Pulmonary artery endothelial cell (primary cell): ENCODE measurements at places on chromosomes 6 and 20. TPM values are rescaled to one million over a fixed set of nuclear protein-coding genes. Genes with fewer than 3 reads are reported as not detected.

- DNase-seq: no peak
These were observed 80.8 kb upstream of the TIAM2 start for GRCh38 chr6:154914288-154914687.

DNA sequence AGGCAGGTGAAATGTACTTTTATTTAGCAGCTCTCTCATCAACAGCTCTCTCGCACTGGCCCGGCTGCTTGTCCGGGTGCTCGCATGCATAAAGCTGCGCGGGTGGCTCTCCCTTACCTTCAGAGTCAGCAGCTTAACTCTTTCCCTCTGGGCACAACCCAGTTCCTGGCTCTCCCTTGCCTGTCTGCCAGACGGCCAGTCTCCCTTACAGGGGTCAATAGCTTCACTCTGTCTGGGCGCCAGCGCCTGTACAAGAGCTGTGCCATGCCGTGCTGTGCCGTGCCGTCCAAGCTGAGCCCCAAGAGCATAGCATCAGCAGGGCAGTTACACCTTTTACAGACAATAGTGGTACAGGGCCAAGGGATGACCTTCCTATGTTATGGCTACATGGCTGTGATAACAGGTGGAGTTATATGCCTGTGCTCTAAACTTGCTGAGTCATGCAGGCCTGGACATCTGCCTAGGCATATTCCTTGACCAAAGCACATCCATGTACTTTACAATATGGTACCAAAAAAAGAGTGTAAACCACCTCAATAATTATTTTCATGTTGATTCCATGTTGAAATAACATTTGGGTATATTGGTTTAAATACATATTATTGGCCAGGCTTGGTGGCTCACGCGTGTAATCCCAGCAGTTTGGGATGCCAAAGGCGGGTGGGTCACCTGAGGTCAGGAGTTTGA lies 47.9 kb downstream of the BLTP3A start:
- no peak for DNase-seq

DNA sequence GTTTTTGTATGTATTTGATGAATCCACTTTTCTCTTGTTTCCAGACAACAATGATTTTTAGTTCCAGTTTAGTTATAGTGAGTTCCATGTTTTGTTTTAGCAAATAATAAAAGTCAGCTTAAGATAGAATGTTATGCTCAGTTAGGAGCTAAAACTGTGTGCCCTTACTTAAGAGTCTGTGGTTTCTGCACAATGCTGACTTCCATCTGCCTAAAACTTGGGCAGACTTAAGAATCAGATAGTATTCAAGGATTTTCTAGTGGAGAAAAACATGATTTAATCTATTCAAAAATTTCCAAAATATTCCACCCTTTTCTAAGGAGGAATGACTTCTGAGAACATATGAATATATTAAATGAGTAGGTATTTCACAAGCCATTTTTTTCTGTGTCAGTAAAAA lies 32.8 kb downstream of the LAMA4 start:
- no peak for DNase-seq

DNA sequence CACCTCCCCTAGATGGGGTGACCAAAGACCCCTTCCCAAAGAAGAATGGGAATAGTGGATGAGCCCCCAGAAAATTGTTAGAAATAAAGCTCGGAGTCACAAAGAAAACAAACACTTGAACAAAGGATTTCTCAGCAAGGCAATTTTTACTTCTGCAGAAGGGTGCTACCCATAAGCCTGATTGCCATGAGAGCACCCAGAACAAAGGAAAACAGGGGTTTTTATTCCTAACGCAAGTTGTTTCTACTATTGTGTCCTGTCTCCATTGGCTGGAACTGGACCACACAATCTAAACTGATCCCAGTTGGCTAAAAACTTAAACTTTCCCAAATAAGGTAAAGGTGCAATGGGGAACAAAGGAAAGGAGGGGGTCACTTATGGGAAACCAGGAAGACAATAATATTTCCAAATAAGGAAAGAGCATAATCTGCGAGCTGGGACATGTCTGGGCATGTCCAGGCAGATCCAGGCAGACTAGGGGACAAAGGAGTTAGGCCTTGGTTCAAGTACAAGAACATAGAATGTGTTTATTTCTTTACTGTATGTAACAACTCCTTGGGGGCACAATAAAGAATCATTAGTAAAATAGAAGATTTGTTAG lies 20.0 kb downstream of the HLA-B start:
- no peak for DNase-seq

DNA sequence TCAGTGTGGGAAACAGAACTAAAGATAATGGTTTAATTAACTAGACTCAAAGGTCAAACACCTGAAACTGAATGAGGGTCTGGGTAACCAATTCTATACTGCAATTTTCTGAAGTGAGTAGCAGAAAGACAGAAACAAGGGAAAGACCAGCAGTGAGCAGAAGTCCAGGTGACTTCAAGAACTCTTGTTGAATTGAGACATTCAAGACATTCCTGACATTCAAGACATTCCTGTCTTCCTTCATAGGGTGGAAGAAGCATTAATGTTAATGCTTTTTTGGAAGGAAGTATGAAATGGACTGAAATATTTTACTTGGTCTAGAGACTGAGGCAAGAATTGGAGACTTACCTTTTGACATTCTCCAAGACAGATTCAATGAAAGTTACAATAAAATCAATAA lies 529.9 kb upstream of the MMS22L start:
- no peak for DNase-seq

- no peak for DNase-seq
These were observed 2.4 kb upstream of the FOXA2 start for GRCh38 chr20:22586645-22587310.

- no peak for DNase-seq
These were observed 291.4 kb downstream of the CENPW start for GRCh38 chr6:126631363-126631762.

- no peak for DNase-seq
These were observed 21.6 kb upstream of the TOP1 start for GRCh38 chr20:41006936-41007474.

GRCh38 chr20:44666066-44666465 lies 14.6 kb upstream of the ADA start:
- no peak for DNase-seq

- peak; percentile 46 for DNase-seq
These were observed 197.6 kb upstream of the SASH1 start for GRCh38 chr6:148144917-148145521.

- DNase-seq: no peak
These were observed 27.2 kb upstream of the GPR63 start for GRCh38 chr6:96864216-96865054.

- no peak for DNase-seq
These were observed 139.4 kb downstream of the CEBPB start for GRCh38 chr20:50329981-50330503.

DNA sequence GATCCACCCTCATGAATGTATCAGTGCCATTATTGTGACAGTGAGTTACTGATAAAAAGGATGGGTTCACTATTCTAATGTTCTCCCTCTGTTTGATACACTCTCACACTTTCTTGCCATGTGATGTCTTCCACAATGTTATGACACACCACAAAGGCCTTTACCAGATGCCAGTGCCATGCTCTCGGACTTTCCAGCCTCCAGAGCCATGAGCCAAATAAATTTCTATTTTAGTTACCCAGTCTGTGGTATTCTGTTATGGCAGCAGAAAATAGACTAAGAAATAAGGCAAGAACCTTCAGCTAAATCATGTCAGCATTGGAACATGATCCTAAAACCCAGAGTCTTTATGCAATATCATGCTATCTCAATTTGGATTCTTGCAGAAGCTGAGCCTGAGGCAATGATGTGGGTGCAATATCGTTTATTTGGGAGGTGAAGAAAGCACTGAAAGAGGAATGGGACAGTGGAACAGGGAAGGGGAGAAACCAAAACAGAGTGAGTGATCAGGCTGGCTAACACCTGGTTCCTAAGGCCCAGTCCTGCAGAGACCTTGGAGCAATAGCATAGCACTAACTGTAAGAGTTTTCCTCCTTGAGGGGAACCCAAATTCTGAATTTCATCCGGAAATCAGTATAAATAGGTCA lies 130.4 kb upstream of the LRFN2 start:
- no peak for DNase-seq

GRCh38 chr20:25389401-25389857 lies 1.2 kb downstream of the ABHD12 start:
- DNase-seq: no peak

DNA sequence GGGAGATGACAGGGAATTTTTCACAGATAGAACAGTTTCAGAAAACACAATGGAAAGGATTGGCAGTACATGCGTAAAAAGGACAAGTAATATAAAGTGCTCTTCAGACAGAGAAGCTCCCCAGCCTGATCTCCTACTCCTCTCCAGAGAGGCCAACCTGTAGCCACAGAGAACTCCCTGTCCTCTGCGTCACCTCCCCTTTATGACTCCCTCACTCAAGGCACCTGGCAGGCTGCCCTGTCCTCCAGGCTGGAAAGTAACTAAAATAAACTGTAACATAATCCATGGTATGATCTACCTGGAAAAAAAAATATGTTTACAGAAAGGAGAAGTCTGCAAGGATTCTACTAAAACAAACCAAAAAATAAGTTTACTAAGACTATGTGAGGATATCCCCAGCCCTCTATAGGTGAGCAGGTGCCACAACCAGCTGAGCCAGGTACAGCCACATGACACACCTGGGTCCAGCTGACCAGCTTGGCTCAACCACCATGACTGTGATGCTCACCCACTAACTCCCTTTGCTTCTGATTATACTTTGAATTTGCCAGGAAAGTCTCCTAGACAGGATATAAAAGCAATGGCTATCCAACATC lies 29.2 kb downstream of the MBOAT1 start:
- no peak for DNase-seq

Gene SLC22A16
- total RNA-seq: not detected in 2 replicates

Gene TMC2
- total RNA-seq: not detected in 2 replicates

Gene RBBP8NL
- total RNA-seq: not detected in 2 replicates

Gene SENP6
- total RNA-seq: 50.3 and 56.0 TPM in 2 replicates

Gene TRIM38
- 8.0 and 9.4 TPM in 2 replicates for total RNA-seq

Gene ARFGEF3
- 7.1 and 8.2 TPM in 2 replicates for total RNA-seq

Gene BEND6
- total RNA-seq: 1.2 and 1.8 TPM in 2 replicates

Gene CST3
- 132 and 163 TPM in 2 replicates for total RNA-seq

Gene RNF144B
- 113 and 148 TPM in 2 replicates for total RNA-seq

Gene FAM162B
- total RNA-seq: 0.07 and 0.35 TPM in 2 replicates
